Activated naive CD4-positive, alpha-beta T cell treated with anti-CD3 and anti-CD28 coated beads, Interleukin-2, amount 50 U/mL, for 16 hours (primary cell): ENCODE measurements at places on chromosomes 1 and 21.

DNA sequence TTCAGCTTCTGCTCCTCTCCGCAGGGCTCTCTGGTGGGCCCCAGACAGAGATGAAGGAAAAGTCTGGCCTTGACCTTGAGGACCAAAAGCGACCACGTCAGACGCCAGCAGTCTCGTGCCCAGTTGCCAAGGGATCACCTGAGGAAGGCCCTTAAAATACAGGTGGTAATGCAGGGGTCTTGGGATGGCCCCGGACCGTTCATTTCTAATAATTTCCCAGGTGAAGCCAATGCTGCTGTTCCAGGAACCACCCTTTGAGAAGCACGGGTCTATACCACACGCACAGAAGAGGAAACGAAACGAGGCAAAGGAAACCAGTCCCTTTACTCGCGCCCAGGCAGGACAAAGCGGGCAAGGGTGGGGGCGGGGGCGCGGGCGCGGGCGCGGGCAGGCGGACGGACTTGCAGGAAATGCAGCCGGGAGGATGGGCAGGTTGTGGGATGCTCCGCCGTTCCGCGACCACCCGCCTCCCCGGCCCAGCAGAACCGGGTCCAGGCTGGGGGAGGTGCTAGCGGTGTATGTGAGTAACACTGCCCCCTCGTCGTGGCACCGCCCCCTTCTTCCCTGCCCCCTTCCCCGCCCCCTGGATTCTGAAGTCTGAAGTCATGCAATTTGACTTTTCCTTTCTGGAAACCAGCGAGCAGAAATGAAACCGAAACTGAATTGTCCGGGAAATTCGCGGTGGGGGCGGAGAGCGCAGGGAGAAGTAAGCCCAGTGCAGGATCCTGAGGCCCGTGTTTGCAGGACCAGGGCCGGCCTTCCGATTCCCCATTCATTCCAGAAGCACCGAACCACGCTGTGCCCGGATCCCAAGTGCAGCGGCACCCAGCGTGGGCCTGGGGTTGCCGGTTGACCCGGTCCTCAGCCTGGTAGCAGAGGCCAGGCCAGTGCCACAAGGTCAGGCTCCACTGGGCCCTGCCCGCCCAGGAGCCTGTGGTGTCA is 5.8 kb upstream of the MX1 start:
- DNase-seq, result peak; percentile 47

DNA sequence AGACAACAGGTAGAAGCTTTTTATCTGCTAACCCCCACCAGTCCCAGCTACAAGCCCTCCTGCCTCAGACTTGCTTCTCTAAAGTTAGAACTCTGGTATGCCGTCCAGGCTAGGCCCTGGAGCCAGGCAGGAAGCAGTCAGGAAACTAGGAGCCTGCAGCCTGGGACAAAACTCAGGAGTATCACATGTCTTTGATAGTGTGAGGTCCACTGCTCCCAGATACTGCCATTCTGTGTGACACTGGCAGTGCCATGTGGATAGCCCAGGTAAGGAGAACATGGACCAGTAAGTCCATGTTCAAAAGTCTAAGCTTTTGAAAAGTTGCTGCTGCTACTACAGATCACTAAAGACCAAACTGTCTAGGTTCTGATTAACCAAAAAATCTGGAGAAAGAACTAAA is 45.4 kb downstream of the NPHS2 start:
- DNase-seq, result no peak

GRCh38 chr1:237791592-237791991 is 99.1 kb downstream of the ZP4 start:
- DNase-seq, result no peak

DNA sequence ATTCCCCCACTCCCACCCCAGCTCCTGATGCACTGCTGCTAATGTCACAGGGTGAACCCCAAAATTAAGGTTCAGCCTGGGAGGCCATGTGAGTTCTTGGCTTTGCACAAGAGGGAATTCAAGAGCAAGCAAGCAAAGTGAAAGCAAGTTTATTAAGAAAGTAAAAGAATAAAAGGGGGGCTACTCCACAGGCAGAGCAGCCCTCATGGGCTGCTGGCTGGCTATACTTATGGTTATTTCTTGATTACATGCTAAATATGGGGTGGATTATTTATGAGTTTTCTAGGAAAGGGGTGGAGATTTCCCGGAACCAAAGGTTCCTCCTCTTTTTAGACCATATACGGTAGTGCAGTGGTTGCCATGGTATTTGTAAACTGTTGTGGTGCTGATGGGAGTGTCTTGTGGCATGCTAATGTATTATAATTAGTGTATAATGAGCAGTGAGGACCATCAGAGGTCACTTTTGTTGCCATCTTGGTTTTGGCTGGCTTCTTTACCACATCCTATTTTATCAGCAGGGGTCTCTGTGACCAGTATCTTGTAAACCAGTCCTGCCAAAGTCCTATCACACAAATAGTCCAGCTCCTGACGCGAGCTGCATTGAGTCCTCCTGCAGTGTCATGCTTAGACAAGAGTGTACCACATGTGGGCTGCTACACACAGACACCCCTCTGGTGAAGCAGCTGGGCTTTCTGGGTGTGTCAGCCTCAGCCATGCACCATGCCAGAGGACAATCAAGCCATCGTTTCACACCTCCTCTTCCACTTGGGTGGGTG is 46.4 kb upstream of the CSF1 start:
- no peak for DNase-seq

GRCh38 chr1:225996946-225997545 is 2.1 kb downstream of the SDE2 start:
- no peak for DNase-seq

- no peak for DNase-seq
Measured at GRCh38 chr1:29290414-29290985, 54.2 kb downstream of the PTPRU start.

- no peak for DNase-seq
Measured at GRCh38 chr1:220527279-220527907, 543 bp upstream of the MARK1 start.

- DNase-seq, result no peak
Measured at GRCh38 chr1:164780111-164780812, 221.3 kb downstream of the PBX1 start.

DNA sequence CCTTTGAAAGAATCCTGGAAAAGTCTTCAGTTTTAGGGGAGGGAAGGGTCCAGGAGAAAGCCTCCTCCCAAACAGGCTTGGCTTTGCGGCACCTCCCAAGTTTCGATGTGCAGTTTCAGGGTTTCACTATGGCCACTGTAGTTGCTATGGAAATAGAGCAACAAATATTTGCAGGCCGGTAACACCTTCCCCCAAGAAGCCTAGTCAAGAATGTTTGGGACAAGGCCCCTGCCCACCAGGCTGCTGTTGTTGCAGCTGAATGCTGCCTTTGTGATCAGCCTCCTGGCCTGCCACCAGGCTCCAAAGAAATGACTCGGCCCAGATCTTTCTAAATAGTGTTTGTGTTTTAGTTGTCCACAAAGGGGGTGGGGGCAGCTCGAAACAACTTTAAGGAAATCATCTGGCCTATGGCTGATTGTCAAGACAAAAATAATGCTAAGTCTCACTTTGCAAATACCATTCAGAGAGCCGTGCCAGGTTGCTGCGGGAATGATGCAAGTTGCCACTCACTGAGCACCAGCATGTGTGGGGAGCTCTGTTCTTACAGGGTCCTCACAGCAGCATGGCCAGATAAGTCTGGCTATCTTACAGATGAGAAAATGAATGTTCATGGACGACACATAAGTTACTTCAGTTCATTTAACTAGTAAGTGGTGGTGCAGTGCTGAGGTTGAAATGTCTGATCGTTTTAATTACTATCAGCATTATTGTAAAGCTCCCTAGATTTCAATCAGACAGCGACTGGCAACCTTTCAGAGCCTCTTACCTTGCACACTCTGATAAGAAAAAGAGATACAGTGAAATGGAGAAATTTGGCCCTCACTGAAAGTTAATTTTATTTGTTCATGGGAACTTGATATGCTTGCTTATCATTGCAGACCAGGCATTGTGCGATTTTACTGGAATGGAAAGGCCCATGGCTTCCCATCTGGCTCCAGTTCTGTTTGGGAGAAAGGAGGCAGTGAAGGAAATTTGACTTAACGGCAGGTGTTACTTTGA is 91.2 kb upstream of the JUN start:
- no peak for DNase-seq

- no peak for DNase-seq
Measured at GRCh38 chr1:206082831-206083695, 30.1 kb downstream of the RHEX start.

GRCh38 chr21:30146558-30147282 is 19.9 kb downstream of the CLDN17 start:
- DNase-seq, result no peak

GRCh38 chr1:235011599-235012435 is 116.8 kb downstream of the TOMM20 start:
- DNase-seq, result peak; percentile 95

- peak; percentile 43 for DNase-seq
Measured at GRCh38 chr1:158793604-158794003, 12.6 kb upstream of the OR6N2 start.

DNA sequence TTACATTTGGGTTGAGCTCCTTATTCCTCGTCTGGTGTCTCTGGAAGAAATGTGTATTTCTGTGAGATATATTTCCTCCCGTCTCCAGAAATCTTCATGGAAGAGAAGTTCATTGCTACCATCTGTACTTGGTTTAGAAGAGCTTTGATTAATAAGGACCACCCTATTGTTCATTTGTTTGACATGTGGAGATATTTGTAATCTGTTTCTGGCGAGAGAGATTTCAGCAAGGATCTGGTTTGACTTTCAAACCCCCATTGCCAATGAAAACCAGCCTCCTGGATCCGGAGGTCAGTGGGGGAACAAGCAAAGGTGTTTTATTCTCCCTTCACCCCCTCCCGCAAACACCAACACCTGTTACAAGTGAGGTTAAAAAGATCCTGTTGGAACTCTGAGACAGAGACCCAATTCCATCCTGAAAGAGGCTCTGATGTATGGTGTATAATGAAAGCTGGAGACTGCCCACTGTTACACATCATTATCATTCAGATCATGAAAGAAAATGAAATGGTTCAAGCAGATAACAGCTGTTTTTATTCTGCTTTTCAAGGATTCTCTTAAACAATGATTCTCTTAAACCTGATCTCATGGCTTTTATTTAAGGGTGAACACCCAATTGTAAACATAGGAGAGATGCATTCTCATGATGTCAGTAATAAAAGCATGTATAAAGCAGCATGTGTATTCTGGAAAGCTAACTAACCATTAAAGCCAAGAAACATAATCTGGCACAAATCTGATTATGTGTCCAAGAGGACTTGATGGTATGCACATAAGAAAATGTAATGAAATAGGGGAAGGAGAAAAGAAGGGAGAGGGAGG is 393.5 kb upstream of the ADGRL2 start:
- DNase-seq, result no peak

DNA sequence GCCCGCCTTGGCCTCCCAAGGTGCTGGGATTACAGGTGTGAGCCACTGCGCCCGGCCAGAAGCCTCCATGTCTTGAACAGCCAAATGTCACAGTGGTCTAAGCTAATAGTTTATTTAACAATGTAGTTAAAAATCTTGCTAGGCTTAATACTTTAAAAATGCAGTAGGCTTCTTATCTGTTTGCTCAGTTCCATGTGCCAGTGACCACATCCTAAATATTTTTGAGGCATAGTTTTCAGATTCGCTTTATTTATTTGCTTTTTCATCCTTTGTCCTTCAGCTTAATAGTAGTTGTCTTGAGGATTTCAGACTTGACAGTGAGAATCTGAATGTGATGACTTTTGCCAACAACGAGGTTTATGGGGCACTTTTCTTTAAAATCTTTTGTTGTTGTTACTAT is 59.9 kb upstream of the PRRX1 start:
- DNase-seq, result no peak
